ENCODE measurements at places on chromosomes 11 and 22.

DNA sequence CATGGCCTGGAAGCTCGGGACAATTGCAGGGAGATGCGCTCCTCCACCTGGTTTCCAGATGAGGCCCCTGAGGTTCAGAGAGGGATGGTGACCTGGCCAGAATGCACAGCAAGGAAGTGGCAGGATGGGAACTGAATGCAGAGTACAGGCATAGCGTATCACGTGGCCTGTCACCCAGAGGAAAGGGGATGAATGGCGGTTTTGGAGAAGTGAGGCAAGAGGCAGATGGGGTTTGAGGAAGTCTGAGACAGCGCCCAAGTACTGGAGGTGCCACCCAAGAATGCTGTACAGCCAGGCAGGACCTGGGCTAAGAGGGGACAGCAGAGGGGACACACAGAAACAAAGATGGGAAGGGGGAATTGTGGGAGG, 4.9 kb downstream of the RAB3IL1 start:
- DNase-seq: no peak
- no peaks in the 10 kb centered on the region for H3K27me3 ChIP-seq
- H3K36me3 ChIP-seq: no peaks in the 10 kb centered on the region
- no peak overlapping the region for H3K27ac ChIP-seq

DNA sequence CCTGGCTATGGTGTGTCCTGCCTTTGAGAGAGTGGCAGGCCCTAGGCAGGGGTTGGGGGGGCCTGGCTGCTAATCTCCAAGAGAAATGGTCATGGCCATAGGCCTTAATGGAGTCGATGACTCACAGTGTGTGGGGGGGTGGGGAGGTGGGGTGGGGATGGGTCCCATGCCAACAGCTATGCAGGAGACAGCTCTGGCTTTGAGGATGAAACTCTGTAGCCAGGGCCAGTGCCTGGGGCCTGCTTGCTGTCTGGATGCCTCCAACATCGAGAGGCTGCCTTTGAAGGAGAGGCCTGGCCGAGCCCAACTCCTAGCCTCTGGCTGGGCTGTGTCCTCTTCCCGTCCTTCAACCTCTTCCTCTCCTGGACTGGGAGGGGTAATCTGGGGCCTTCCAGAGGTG, 23.9 kb upstream of the TSPAN18 start:
- no peak overlapping the region for H3K27ac ChIP-seq
- H3K27me3 ChIP-seq: no peaks in the 10 kb centered on the region
- H3K4me1 ChIP-seq: no peaks in the 10 kb centered on the region
- no peaks in the 10 kb centered on the region for H3K36me3 ChIP-seq

- H3K4me1 ChIP-seq: peaks cover 4% of the 10 kb centered on the region
- DNase-seq: no peak
- H3K4me3 ChIP-seq: no peak overlapping the region
- H3K27me3 ChIP-seq: no peaks in the 10 kb centered on the region
- H3K36me3 ChIP-seq: no peaks in the 10 kb centered on the region
Observed at GRCh38 chr22:22767876-22768602, 119.6 kb upstream of the IGLL5 start.

GRCh38 chr11:102325088-102325487, 7.8 kb downstream of the BIRC3 start:
- H3K4me3 ChIP-seq: no peak overlapping the region
- DNase-seq: no peak
- H3K27ac ChIP-seq: no peak overlapping the region
- no peaks in the 10 kb centered on the region for H3K27me3 ChIP-seq
- H3K36me3 ChIP-seq: peaks cover 2% of the 10 kb centered on the region

- H3K36me3 ChIP-seq: no peaks in the 10 kb centered on the region
- H3K4me1 ChIP-seq: no peaks in the 10 kb centered on the region
- H3K4me3 ChIP-seq: no peak overlapping the region
- no peak overlapping the region for H3K27ac ChIP-seq
Observed at GRCh38 chr11:42812960-42813359, 498.8 kb upstream of the API5 start.

- H3K36me3 ChIP-seq: no peaks in the 10 kb centered on the region
- peaks cover 16% of the 10 kb centered on the region for H3K4me1 ChIP-seq
- no peaks in the 10 kb centered on the region for H3K27me3 ChIP-seq
- no peak overlapping the region for H3K4me3 ChIP-seq
- no peak overlapping the region for H3K27ac ChIP-seq
- DNase-seq: no peak
Observed at GRCh38 chr11:100756559-100756958, 69.5 kb downstream of the ARHGAP42 start.

GRCh38 chr11:65898656-65899355, 1.4 kb downstream of the FOSL1 start:
- H3K4me3 ChIP-seq: no peak overlapping the region
- DNase-seq: no peak
- no peaks in the 10 kb centered on the region for H3K36me3 ChIP-seq
- no peaks in the 10 kb centered on the region for H3K27me3 ChIP-seq

- H3K36me3 ChIP-seq: no peaks in the 10 kb centered on the region
- H3K4me3 ChIP-seq: no peak overlapping the region
- H3K4me1 ChIP-seq: no peaks in the 10 kb centered on the region
Observed at GRCh38 chr11:20647976-20648565, 21.3 kb upstream of the NELL1 start.

DNA sequence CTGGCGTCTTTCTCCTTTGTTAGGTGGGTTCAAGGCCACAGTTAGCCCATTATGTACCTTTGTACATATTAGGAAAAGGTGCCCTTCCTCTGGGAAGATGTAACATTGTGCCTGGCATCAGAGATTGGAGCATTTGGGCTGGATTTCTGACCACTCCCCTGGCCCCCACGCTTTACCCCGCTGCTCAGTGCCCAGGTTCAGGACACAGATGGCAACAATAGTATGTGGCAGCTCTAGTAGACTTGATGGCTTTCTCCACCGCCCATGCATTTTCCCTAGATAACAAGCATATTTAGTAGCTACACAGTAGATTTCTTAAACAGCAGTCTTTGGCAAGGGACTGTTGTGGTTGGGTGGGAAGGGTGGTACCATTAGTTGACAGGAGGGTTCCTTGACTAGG, 53.1 kb downstream of the YAP1 start:
- H3K27ac ChIP-seq: no peak overlapping the region
- H3K36me3 ChIP-seq: peaks cover 2% of the 10 kb centered on the region
- DNase-seq: no peak
- H3K4me1 ChIP-seq: no peaks in the 10 kb centered on the region

GRCh38 chr11:11946180-11946579, 62.2 kb downstream of the DKK3 start:
- no peak overlapping the region for H3K4me3 ChIP-seq
- no peak overlapping the region for H3K27ac ChIP-seq
- no peak for DNase-seq

DNA sequence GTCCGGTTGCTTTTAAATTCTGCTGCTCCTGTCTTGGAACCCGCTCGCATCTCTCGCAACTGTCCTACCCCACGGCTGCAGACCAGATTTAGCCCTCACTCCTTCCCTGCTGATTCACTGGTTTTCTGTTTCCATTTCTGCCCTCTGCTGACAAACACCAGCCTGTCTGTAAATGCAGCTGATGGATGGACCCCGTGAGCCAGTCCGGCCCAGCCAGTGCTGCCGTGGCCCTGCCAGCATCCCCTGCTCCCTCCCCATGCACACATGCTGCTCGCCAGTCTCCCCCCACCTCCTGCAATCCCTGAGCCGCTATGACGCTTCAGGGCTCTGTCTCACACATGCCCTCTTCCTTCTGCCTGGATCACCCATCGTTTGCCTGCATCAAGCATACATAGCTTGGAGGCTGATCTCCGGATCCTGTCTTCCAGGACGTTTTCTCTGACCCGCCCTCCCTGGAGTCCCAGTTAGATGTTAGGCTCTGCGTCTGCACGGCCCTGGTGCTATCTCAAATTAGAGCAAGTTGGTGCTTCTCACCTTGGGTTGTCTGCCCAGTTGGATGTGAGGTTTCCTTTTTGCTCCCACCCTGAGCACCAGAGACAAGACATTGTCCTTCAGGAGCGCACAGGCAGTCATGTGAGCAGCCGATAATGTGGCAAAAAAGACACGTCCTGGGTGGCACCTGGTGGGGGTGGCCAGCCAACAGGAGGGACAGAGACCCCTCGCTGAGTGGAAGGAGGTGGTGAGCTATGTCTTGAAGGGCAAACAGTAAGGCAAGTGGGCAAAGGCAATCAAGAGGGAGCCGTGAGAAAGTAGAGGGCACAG, 4.3 kb upstream of the ACR start:
- no peaks in the 10 kb centered on the region for H3K27me3 ChIP-seq
- no peak overlapping the region for H3K27ac ChIP-seq
- DNase-seq: no peak
- peaks cover 8% of the 10 kb centered on the region for H3K4me1 ChIP-seq
- H3K4me3 ChIP-seq: no peak overlapping the region

Measured in liver (tissue), 10 donors.